ENCODE measurements at places on chromosomes 2 and 18.
A peak's percentile ranks its signal among the peaks of the same experiment; 100 is the strongest.

- no peak for DNase-seq
Measured at GRCh38 chr2:86706935-86707334, 13.2 kb upstream of the RMND5A start.

- no peak for DNase-seq
Measured at GRCh38 chr2:27805180-27805579, 33.7 kb downstream of the MRPL33 start.

DNA sequence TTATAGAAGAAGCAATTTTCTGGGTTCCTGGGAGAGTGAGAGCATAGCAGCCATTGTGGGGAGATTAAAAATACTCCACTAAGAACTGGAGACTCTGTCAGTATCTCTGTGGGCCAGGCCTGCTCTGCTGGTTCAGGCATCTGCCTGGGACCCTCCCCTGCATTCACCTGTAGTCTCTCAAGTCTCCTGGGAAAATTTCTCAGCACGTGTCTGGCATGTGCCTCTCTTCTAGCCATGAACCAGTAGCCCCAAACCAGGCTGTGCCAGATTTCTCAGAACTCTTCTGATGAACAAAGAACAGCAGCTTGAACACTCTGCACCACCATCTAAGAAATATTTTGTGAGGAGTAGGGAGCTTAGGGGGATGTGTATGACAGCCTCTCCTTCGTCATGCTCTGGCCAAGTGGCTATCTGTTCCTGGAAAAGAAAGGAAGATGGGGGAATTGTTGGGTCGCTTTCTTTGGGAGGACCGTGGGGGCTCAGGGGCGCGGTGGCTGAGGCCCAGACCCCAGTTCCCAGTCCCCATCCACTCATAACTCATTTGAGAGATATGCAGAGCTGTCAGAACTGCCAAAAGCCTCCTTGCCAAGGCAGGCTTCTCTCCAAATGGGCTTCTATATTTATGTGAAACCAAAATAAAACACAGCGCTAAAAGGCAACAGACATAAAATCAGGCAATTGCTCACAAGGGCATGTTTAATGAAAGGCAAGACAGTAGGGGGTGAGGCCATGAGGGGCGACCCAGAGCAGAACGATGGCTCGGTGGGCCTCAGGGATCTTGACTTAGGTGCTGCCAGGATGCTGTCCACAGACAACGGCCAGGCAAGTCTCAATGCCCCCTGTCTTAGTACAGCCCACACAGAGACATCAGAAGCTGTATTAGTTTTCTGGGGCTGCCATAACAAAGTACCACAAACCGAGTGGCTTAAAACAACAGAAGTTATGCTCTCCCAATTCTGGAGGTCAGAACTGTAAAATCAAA, 114.7 kb upstream of the TNP1 start:
- DNase-seq, result no peak

DNA sequence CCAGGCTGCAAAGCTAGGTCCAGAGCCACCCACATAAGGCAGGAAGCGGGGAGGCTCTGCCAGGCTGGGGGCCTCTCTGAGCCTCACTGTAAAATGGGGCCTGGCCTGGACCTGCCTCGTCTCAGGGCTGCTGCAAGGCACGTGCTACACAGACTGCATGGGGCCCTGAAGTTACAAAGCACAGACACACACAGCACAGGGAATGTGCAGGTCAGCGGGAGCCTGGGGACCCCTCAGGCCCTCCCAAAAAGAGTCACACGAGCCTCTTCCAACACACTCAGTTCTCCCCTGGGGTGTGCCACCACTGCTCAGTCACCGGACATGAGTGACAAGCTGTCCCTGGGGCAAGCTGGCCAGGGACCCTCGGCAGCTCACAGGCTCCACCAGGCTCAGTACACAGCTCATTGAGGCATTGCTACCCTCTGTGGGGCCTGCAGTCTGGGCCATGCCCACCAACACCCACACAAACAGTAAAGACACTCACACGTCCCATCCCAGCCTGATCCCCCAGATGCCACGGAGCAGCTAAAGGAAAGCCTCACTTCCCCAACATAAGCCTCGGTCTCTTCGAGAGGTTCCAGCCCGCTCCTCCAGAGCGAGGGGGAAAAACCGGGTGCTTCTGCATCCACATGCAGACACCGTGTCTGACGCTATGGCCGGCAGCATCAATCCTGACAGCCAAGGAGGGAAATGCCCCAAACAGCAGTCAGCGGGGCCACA, 33.7 kb downstream of the BOK start:
- DNase-seq, result no peak

GRCh38 chr2:74693213-74693612, 39.2 kb downstream of the SEMA4F start:
- no peak for DNase-seq

DNA sequence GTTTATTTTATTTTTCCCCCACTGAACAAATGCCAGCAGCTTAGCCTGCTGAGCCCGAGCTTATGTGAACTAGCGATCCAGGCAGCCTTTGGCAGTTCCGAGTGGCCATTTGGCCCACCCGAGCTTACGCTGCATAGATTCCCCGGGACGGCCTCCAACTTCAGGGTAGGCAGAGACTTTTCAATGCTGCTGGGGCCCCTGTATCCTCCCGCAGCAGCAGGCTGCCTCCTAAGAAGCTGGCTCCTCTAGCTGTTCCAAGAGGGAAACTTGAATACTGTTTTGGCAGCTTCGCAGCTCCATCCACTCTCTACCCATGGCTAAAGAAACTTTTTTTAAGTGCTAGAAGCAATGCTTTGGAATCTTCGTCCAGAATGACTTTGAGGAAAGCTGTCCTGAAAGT, 295.2 kb downstream of the SS18 start:
- DNase-seq, result no peak

- no peak for DNase-seq
Measured at GRCh38 chr2:193276988-193277387, 1082.3 kb upstream of the TMEFF2 start.

DNA sequence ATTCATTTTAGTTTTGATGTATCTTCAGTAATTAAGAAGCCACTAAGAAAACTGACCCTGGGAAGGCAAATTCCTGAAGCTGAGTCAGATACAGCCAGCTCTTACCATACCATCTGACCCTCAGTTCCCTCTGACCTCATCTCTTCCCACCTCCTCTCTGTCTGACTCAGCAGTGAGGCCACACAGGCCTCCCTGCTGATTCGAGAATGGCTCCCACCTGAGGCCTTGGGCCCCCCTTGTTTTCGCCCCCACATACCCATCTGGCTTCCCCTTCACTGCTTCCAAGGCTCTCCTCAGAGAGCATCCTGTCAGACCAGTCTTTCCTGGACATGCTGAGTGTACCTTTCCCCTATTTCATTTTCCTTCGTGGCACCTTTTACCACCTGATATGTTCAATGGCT, 71.0 kb upstream of the CYP1B1 start:
- DNase-seq, result no peak

GRCh38 chr2:152497481-152498052, 162.6 kb downstream of the FMNL2 start:
- no peak for DNase-seq

DNA sequence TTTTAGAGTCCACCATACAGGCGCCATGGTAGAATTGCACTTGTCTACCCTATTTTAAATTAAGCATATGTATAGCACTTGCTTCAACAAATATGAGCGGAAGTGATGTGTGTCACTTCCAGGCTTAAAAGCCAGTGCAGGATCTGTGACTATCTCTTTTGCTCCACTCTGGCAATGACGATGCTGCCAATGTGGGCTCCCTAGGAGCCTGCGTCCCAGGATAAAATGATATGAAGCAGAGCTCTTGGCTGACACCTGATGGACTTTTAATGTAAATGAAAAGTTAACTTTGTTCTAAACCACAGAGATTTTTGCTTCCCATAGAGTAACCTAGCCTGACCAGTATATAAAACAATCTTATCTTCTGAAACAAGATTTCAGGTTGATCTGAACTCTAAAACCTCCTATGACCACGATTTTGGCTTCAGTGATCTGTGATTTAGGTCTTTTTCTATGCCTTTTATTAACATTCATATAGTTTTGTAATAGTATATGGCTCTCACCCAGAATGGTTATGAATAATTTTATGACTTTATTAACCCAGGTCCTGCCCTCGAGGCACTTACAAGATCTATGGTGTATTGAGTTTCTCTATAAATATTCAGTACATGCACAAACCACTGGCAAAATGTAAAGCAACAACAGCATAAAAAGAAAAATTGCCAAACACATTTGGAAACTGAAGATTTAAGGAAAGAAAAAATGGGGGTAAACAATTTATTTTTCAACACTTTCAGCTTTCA, 422.5 kb upstream of the PIK3C3 start:
- peak; percentile 47 for DNase-seq

GRCh38 chr2:227817336-227817735, 3.7 kb downstream of the CCL20 start:
- no peak for DNase-seq

DNA sequence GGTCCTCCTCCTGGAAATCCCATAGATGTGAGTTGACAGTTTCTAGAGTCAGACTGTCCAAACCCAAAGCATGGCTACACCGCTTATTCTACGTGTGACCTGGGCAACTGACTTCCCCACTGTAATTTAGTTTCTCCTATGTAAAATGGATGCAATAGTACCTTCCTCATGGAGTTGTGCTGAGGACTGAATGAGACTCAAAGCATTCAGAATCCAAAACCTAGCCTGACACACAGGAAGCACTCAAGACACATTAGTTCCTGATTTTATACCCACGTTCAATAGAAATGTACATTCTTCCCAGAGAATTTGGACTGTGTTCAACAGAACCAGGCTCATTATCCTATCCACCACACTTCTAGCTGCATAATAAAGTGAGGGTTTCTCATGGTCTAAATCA, 88.8 kb downstream of the STK39 start:
- no peak for DNase-seq

- DNase-seq, result no peak
Measured at GRCh38 chr2:66343259-66343658, 91.7 kb upstream of the MEIS1 start.

DNA sequence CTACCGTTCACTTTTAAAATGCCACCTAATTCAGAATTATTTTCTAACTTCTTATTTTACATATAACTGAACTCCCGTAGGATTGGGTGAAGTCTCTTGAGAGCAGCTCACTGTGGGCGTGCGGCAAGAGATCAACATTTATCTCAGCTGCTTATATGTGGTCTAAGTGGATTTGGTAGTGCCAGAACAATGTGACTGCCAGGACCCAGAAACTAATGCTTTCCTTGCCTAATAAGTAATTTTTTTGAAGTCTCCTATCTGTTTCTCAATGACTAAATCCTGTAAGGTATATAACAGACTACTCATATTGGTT, 11.2 kb upstream of the NFE2L2 start:
- DNase-seq, result no peak

DNA sequence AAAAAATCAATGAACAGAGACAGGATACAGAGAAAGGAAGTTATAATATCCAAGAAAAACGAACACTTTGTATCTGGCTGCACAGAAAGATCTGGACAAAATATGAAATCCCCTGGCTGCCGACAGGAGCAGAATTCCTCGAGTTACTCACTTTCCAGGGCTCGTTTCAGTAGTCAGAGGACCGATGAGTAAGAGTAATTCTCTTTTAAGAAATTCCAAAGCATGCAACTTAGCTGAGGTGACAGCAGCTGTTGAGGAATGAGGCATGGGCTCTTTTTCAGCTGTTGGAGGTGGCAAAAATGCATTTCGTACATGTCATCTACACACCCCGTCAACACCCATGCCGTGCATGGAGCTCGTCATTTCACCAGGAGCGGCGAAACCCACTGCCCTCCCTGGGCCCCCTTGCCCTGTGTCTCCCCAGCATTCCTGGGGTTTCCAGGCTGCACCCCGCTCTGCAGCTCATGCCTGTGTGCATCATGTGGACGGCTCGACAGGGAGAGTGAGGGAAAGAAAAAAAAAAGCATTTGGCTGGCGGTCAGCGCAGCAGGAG, 210.8 kb upstream of the SMIM21 start:
- no peak for DNase-seq

GRCh38 chr2:19888831-19889230, 13.0 kb downstream of the TTC32 start:
- no peak for DNase-seq

DNA sequence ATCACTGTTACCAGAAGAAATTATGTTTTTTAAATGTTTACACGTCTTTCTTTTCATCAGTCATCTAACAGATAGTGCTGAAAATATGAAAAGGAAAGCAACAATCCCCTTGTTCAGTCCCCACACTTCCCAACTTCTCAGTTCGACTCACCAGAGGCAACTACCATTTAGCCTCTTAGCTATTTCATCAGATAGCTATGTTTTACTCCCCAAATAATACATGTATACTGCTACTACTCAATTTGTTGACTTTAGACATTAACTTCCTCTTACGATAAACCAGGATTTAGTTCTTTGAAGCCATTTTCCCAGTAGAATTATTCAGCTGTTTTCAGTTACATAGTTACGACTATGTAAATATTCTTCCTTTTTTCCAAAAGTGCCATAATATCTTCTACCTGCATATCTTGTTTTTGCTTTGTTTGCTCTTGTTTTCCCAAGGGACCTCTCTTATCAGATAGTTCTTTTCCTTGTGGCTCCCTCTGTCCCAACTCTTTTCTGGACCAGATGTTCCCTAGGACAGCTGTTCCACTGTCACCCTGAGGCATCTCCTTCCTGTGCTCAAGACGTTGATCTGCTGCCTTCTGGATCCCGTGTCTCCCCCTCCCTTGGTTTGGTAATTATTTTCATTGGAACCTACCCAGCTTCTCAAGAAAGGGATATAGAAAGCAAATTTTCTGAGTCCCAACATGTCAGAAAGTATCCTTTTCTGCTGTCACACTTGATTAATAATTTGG, 289.3 kb upstream of the TANK start:
- DNase-seq, result no peak

DNA sequence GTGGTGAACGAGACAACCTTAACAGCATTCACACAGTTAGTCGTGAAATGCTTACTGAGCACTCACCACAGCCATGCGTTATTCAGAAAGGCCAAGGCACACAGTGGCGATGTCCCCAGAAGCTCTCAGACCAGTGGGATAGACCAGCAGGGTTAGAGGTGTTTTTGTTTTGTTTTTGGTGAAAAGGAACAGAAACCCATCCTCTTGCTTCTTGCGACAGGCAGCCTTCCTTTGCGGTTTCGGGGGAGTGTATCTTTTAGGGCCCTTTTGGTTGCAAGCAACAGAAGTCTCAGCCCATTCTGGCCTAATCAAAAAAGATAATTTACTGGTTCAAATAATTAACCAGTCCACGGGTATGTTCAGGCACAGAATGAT, 4.7 kb downstream of the GNLY start:
- no peak for DNase-seq
